ENCODE measurements at places on chromosomes 13 and 19. TPM values are rescaled to one million over a fixed set of nuclear protein-coding genes. Genes with fewer than 3 reads are reported as not detected.

Gene TGFBR3L
- total RNA-seq, result 1.9 TPM

GRCh38 chr13:113552079-113552478, 32.5 kb upstream of the TFDP1 start:
- DNase-seq, result no peak

Gene SHISA7
- total RNA-seq, result not detected

GRCh38 chr19:21569494-21569865, 64.1 kb downstream of the ZNF429 start:
- DNase-seq, result no peak

Gene ZNF98
- under 0.01 TPM for total RNA-seq

- DNase-seq, result no peak
These were observed 10.2 kb downstream of the C2CD4C start for GRCh38 chr19:398719-399118.

DNA sequence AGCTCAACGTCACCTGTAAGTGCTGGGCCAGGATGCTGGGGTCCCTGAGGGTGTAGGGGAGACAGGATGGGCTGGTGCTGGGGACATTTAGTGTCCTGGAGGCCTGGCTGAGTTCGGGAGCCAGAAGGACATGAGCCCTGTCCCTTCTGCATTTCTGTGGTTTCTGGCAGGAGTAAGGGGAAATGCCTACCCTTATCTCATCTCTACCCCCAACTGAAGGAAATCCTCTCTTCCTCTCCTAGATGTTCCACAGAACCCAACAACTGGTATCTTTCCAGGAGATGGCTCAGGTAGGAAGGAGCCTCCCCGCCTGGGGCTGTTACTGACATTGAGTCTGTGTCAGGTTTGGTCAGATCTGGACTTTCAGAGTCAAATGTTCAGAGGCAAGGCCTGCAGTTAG, 1.2 kb downstream of the CD33 start:
- no peak for DNase-seq

DNA sequence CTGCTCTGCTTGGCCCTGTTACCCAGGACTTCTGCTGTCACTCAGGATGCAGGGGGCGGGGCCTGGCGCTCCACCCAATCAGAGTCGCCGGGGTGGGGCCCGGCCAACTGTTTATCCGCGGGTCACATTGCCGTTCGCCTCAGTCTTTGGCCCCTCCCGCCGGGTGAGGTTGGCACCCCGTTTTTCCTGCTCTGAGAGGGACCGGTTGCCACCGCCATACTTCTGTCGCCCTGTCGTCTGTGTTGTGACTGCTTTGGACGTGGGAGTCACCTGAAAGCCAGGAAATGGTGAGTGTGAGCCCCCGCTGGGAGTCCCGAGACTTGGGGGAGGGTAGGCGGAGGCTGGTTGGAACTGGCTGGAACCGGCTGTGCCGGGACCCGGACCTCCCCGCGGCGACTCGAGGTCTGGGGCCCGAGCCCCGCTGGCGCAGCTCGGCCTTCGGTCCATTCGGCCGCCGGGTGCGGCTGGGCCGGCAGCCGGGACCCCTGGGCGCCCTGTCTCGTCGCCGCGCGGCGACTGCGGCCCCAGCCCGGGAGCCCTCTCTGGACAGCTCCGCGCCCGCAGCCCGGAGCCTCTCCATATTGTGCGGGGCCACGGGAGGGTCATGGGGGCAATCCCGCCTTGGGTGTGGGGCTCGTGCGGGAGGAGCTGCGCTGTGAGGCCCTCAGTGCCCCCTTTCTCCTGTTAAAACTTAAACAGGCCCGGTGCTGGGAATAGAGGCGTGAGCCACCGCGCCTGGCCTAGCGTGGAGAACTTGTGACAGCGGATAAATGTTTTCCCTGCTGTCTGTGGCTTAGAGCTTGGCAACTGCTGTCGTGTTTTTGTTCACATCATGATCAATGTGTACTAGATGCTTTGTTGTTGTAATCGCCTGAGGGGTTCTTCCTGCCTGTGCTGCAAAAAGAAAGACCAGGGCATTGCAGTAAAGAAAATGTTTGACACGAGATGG, at the start of gene ZNF844:
ZNF844 (plus strand) TSS at position 142 of the 949 bp plus-strand sequence; CDS start at position 285, 143 bp downstream.
- DNase-seq, result peak; percentile 56

Gene ZNF682
- 2.9 TPM for total RNA-seq

Gene S1PR2
- 1.3 TPM for total RNA-seq

Gene OVOL3
- total RNA-seq, result not detected

DNA sequence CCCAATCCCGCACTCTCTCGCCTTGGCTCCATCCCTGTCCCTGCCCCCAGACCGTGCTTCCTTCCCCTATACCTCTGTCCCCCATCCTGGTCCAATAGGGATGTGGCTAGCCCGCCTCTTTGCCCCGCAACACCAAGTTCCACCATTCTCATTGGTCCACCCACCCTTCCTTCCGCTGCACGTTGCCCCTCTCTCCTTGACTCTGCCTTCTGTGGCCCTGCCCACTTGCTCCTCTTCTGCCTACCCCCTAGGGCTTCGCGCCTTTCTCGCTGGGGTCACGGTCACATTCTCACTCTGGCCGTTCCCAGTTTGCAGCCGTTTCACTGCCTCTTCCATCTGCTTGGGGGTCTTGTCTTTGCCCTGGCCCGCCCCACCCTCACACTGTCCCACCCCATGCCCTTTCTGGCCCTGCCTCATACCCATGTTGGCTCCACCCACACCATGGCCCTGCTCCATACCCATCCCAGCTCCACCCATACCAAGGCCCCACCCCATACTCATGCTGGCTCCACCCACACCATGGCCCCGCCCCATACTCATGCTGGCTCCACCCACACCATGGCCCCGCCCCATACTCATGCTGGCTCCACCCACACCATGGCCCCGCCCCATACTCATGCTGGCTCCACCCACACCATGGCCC, 4.5 kb upstream of the ARHGAP45 start:
- DNase-seq, result no peak

- DNase-seq, result no peak
These were observed at the start of gene PCDH8 for GRCh38 chr13:52848455-52849195. TSS of gene PCDH8 (minus strand) at chr13:52848640. CDS start at chr13:52848436, 204 bp downstream.

- DNase-seq, result no peak
These were observed 964 bp downstream of the PCDH17 start for GRCh38 chr13:57632276-57633140.

GRCh38 chr19:4676955-4677731, 7.0 kb upstream of the MYDGF start:
- peak; percentile 30 for DNase-seq

DNA sequence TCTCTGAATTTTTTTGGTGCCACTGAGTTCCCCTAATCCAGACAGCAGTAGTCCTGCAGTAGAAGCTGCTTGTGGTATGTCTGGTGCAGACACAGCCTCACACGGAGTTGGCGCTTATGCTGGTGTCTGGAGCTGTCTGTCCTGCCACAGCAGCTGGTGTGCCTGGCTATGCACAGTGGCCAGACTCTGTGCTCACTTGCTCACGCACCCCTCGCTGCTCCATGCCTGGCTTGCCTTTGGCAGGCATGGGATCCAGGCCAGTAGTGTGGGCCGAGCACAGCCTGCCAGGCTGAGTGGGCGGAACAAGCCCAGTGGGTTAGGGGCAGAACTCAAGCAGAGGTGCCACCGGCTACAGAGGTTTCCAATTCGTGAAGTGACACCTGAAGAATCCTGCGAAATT, 845.9 kb upstream of the PCDH9 start:
- no peak for DNase-seq

Gene ZNF681
- 1.1 TPM for total RNA-seq

Gene DDX49
- total RNA-seq, result 76.1 TPM

- no peak for DNase-seq
These were observed 14.4 kb downstream of the ATP4B start for GRCh38 chr13:113643593-113643992.

DNA sequence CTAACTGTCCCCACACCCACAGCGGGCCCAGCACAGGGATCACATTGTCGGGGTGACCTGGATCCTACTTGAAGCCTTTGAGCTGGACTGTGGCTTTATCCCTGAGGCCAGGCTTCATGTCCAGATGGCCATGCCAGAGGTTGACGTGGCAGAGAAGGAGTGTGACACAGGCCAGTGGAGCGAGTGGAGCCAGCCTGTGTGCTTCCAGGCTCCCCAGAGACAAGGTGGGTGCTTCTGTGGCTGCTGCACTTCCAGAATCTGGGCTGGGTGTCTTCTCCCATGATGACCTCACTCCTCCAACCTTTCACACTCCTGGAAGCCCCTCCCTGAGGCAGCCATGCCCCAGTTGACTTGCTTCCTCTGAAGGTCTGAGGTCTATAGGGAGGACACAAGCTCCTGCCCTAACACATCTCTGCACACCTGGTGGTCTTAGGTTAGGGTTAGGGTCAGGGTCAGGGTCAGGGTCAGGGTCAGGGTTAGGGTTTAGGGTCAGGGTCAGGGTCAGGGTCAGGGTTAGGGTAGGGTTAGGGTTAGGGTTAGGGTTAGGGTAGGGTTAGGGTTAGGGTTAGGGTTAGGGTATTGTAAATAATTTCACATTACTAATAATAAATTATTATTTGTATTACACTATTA, 13.1 kb upstream of the MZF1 start:
- no peak for DNase-seq

Gene GARIN5B
- total RNA-seq, result not detected

Gene DAND5
- not detected for total RNA-seq

GRCh38 chr13:37349916-37350315, 244.5 kb upstream of the CSNK1A1L start:
- DNase-seq, result no peak

Gene CCNE1
- 6.1 TPM for total RNA-seq

Gene KIR2DL1
- not detected for total RNA-seq

DNA sequence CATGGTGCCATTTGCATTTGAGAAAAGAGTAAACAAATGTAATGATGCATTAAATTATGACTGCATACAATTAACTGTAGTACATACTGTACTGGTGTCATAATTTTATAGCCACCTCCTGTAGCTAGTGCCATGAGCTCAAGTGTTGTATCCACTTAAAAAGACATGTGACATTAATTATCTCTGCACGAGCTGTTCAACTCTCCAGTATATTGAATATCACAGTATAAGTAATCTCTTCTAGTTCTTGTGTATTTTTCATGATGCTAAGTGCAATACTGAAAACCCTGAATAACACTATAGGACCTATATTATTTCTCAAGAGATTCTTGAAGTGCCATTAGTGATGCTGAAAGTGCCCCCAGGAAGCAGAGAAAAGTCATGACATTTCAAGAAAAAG, 387.3 kb downstream of the PCDH17 start:
- DNase-seq, result no peak

DNA sequence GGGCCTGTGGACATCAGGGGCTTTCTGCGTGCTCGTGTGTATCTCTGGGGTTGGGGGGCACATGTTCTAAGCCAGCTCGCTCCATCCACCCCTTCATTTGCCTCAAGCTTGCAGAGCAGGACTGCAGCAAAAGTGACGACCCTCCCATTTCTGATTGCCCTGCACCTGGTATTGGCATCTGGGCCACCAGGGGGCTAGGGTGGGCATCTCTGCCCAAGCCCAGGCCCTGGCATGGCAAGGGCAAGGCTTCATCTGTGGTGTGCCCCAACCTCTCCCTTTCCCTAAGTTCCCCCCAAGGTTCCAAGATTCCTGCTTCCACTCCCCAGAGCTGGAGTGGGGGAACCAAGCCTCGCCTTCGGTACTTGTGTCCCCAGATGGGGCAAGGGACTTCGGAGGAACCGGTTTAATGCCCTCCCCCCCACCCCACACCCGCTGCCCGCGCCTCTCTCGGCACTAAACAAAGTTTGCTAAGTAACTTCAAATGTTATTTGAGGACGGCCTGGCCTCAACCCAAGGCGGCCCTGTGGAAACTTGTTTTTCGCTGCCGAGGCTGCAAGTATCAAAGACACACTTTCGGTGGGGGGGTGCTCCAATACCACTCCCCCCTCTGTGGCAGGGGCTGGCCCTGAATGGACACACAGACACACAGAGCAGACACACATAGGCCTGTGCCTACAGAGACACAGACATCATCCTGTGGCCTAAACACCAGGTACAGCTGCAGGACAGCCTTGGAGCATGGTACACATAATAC, 12.2 kb downstream of the NFIX start:
- peak; percentile 50 for DNase-seq

DNA sequence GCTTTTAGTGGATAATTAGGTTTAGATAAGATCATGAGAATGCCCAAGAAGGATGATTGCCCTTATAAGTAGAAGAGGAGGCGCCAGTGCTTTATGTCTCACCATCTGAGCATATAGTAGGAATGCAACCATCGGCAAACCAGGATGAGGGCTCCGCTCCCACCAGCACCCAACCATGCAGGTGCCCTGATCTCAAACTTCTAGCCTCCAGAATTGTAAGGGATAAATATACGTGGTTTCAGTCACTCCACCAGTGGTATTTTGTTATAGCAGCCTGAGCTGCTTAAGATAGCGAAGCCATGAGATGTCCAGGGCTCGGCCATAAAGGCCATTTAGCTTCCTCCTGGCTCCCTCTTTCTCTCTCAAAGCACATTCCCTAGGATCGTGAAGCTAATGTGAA, 413.9 kb downstream of the MZT1 start:
- DNase-seq, result no peak

DNA sequence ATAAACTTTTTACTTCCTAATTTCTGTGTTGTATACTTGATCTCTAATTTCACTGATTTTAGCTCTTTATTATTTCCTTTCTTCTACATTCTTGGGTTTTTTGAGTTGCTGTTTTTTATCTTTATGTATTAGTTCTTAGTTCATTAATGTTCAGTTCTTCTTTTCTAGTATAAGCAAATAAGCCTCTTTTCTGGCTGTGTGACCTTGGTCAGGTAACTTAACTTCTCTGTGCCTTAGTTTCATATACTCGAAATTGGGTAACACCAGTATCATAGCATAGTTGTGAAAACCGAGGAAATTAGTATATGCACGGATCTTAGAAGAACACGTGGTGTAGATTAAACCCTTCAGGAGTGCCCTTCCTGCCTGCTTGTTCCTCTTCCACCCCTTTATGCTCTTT, 130.2 kb upstream of the C1QTNF9B start:
- no peak for DNase-seq
